ENCODE measurements at places on chromosomes 6 and 20. TPM values are rescaled to one million over a fixed set of nuclear protein-coding genes. Genes with fewer than 3 reads are reported as not detected.
A peak's percentile ranks its signal among the peaks of the same experiment; 100 is the strongest.

DNA sequence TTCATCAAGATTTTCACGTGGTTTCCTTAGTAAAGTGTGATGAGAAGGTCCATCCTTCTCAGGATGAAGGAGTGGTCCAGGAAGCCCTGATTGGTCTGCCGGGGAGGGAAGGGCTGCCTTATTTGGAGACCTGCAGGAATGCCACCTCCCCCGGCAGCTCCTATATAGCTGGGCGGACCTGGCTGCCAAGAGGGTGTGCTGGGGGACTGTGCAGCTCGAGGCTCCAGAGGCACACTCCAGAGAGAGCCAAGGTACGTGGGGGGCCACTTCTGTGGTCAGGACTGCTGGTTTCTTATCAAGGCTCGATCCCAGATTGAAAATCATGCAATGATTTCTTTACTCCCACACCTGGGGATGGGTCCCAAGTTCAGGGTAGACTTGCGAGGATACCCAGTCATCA lies at the start of gene PRND:
Gene PRND, plus strand, starts transcription at position 191 of the 400 bp plus-strand sequence. CDS start 2,643 bp downstream, outside the sequence.
- no peak for DNase-seq
- no peak within 1 kb of the TSS for H3K27ac ChIP-seq
- H3K27me3 ChIP-seq, result no peaks in the 10 kb centered on the region
- no peak within 1 kb of the TSS for H3K4me3 ChIP-seq

DNA sequence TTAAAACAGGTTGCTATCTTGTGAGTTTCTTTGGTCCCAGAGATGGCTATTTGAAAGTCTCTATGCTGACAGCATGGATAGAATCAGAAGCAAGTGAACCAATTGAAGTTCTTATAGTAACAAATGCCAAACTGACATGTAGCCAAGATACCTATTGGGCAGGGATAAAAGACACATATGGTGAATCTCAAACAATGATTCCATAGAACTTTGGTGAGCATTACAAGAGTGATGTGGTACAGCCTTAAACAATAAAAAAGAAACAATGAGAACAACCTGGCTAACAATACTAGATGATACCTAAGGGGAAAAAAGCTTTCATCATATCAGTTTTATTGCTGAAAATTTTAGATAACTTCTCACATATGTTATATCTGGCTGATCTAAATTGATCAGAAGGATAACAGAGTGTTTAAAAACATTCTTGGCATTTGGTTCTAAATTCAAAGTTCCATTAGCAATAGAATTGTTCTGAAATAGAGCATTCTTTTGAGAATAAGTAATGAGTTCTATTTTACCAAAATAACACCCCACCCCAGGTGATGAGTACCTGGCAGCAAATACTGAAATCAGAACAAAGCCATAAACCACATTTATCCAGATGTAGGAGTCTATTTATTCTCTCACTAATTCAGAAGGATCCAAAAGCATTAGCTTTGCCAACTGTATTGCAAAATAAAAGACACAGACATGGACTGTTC lies 5.8 kb upstream of the HMGCLL1 start:
- no peak overlapping the region for H3K4me3 ChIP-seq
- H3K4me1 ChIP-seq, result no peaks in the 10 kb centered on the region
- H3K27me3 ChIP-seq, result no peaks in the 10 kb centered on the region
- no peak for DNase-seq

DNA sequence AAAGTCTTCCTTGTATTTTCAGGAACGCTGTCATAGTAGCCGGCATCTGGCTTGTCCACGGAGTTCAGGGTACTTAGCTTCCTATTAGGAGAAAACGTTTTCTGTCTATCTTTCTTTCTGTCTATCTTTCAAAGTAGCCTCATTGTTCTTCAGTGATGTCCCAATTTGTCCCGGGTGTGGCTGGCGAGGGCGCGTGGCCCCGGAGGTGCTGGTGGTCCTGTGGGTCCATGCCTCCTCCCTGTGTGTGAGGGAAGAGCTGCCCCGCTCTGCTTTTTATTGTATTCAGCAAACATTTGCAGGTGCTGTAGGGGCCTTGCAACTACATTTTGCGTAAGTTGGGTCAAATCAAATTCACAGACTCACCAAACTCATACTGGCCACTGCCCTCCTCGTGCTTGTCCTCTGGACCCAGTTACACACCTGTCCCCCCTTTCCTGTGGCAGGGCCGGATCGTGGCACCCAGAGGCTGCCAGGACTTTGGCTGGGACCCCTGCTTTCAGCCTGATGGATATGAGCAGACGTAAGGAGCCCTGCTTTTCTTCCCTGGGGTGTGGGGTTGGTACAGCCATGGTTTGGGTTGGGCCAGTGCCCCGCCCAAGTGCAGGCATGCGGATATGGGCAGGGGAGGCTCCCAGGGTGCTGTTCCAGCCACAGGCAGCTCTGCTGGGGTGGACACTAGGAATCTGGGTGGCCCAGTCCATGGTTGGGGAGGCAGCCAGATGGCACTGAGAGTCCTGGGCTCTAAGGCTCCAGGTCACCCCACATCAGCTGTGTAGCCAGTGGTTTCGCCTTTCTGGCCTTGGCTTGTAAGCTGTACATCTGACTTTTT lies 12.3 kb downstream of the ITPA start:
- no peaks in the 10 kb centered on the region for H3K36me3 ChIP-seq
- no peak overlapping the region for H3K4me3 ChIP-seq
- H3K27ac ChIP-seq, result peak overlapping the region; percentile 93
- peaks cover 43% of the 10 kb centered on the region for H3K4me1 ChIP-seq
- peak; percentile 97 for DNase-seq
- H3K27me3 ChIP-seq, result no peaks in the 10 kb centered on the region

DNA sequence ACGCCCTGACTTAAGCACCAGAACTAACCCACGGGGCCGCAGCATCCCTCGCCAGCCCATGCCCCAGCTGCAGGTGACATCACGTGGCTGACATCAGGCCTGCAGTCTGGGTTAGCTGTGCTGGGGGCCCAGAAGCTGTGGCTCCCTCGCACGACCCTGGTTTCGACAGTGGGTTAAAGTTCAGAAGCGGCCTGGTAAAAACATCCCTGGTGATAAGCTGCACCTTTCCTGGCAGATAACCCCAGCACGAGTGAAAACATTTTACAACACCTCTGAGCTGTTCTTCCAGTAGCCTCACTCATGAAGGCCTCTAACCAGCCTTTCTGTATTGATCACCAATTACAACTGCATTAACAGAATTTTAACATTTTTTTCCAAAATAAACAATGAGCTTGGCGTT lies 136.4 kb upstream of the RREB1 start:
- DNase-seq, result no peak
- no peaks in the 10 kb centered on the region for H3K27me3 ChIP-seq
- peaks cover 10% of the 10 kb centered on the region for H3K4me1 ChIP-seq
- no peak overlapping the region for H3K4me3 ChIP-seq
- H3K27ac ChIP-seq, result no peak overlapping the region

GRCh38 chr20:21096321-21097043 lies 9.7 kb downstream of the LINC00237 start:
- no peak overlapping the region for H3K4me3 ChIP-seq
- H3K36me3 ChIP-seq, result no peaks in the 10 kb centered on the region
- peaks cover 29% of the 10 kb centered on the region for H3K27me3 ChIP-seq

GRCh38 chr6:25576919-25577318 lies 75.1 kb upstream of the SCGN start:
- H3K27ac ChIP-seq, result no peak overlapping the region
- H3K4me1 ChIP-seq, result peaks cover 11% of the 10 kb centered on the region
- no peaks in the 10 kb centered on the region for H3K27me3 ChIP-seq
- no peaks in the 10 kb centered on the region for H3K36me3 ChIP-seq
- H3K4me3 ChIP-seq, result no peak overlapping the region

DNA sequence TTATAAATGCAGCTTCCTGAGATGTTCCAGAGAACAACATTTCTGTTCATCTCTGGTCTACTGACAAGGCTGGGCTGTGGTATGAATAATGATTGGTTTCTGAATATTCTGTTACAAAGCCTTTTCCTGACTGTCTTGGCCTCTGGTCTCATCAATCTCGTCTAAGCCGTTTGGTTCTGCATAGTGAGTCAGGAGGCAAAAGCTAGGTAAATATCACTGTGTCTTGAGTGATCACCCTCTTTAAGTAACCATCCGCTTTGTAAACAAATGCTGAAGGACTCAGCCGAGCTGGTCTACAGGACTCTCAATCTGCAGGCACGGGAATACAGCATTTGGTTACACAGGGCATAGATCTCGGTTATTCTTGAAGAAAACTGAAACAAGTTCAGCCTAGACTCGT lies 511.9 kb downstream of the KIF16B start:
- H3K27me3 ChIP-seq, result no peaks in the 10 kb centered on the region
- H3K4me3 ChIP-seq, result no peak overlapping the region
- no peaks in the 10 kb centered on the region for H3K4me1 ChIP-seq
- DNase-seq, result peak; percentile 16

GRCh38 chr20:56376331-56376730 lies 15.7 kb downstream of the AURKA start:
- no peaks in the 10 kb centered on the region for H3K27me3 ChIP-seq
- no peak for DNase-seq
- no peak overlapping the region for H3K27ac ChIP-seq
- no peaks in the 10 kb centered on the region for H3K4me1 ChIP-seq

- H3K27ac ChIP-seq, result no peak overlapping the region
- H3K36me3 ChIP-seq, result no peaks in the 10 kb centered on the region
- no peak overlapping the region for H3K4me3 ChIP-seq
- no peaks in the 10 kb centered on the region for H3K4me1 ChIP-seq
- no peaks in the 10 kb centered on the region for H3K27me3 ChIP-seq
Measured at GRCh38 chr6:119209452-119210205, 131.2 kb upstream of the FAM184A start.

DNA sequence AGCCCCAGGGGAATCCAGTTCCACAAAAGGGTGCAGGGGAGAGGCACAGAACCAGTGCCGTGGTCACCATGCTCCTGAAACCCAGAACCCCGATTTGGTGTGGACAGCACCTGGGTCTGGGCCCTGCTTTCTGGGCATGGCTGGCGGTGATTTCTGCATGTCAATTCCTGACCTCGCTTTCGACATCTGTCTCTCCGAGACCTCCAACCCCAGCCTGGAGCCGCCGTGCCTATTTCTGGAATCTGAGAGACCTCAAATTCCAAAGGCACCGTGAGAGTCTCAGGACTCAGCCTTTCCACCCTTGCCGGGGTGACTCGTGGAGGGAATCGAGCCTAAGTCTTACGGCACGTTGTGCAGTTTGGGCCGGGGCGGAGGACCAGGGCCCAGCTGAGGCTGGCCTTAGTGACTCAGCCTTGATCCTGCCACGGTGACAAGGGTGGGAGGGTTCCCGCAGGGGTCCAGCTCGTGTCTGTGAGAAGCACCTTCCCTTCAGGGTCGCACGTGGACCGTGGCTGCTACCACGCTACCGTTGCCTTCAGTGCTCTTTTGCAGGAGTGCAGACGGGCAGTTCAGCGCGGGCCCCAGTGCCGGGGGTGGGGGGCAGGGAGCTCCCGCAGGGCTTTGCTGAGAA lies 133.7 kb downstream of the PXDC1 start:
- H3K27ac ChIP-seq, result no peak overlapping the region
- H3K4me1 ChIP-seq, result no peaks in the 10 kb centered on the region
- H3K36me3 ChIP-seq, result no peaks in the 10 kb centered on the region
- H3K27me3 ChIP-seq, result no peaks in the 10 kb centered on the region

- H3K27me3 ChIP-seq, result no peaks in the 10 kb centered on the region
- H3K36me3 ChIP-seq, result peaks cover 7% of the 10 kb centered on the region
- no peaks in the 10 kb centered on the region for H3K4me1 ChIP-seq
- no peak overlapping the region for H3K27ac ChIP-seq
Measured at GRCh38 chr20:35387334-35387733, 24.4 kb downstream of the UQCC1 start.

DNA sequence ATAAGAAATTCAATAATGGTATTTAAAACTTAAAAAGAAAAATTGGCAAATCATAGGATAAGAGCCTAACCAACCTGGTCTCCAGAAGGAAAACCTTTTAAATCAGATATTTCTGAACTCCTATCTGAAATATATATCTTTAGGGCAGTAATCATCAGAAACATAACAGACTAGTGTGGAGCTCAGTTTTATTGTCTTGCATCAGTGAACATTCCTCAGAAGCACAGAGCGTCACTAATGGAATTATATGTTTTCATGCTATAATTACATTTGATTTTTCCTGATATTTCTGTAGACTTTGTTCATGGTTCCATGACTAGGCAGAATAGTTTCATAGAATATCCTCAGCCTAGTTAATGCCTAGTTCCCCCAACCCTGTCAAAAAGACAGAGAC lies 262.2 kb downstream of the EYA4 start:
- DNase-seq, result no peak
- H3K27me3 ChIP-seq, result no peaks in the 10 kb centered on the region
- peak overlapping the region; percentile 91 for H3K27ac ChIP-seq
- no peak overlapping the region for H3K4me3 ChIP-seq
- peaks cover 41% of the 10 kb centered on the region for H3K4me1 ChIP-seq

DNA sequence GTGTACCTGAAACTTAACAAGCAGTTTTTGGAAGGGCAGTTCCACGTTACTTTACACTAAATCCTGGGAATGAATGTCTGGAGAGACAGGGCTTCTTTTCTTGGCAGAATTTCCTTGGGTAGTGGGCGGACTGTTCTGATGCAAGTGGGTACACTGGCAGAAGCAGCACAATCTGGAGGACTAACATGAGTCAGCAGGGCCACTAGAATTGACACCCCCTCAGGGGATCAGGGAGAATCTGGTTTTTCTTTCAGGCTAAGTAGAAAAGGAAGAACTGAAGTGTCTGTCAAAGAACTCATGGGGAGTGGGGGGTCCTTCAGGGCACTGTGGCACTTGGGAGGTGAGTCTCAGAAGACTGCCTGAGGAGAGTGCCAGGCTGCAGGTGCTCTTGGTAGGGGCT lies 34.6 kb downstream of the PANK2 start:
- H3K27ac ChIP-seq, result peak overlapping the region; percentile 74
- H3K27me3 ChIP-seq, result no peaks in the 10 kb centered on the region
- peaks cover 17% of the 10 kb centered on the region for H3K4me1 ChIP-seq
- H3K36me3 ChIP-seq, result peaks cover 11% of the 10 kb centered on the region

Gene ZCCHC3
- total RNA-seq, result 28.4 TPM

Gene LPA
- total RNA-seq, result not detected

Gene CRYBG1
- total RNA-seq, result 14.4 TPM

Gene TINAG
- total RNA-seq, result not detected

Gene VWA7
- 6.8 TPM for total RNA-seq

Gene HSPA1B
- total RNA-seq, result 224 TPM

Gene BPIFB2
- total RNA-seq, result not detected

Gene TFAP2D
- total RNA-seq, result not detected
